ENCODE measurements at places on chromosomes 6 and 20. TPM values are rescaled to one million over a fixed set of nuclear protein-coding genes. Genes with fewer than 3 reads are reported as not detected.

The WFDC10B gene
- total RNA-seq: not detected

DNA sequence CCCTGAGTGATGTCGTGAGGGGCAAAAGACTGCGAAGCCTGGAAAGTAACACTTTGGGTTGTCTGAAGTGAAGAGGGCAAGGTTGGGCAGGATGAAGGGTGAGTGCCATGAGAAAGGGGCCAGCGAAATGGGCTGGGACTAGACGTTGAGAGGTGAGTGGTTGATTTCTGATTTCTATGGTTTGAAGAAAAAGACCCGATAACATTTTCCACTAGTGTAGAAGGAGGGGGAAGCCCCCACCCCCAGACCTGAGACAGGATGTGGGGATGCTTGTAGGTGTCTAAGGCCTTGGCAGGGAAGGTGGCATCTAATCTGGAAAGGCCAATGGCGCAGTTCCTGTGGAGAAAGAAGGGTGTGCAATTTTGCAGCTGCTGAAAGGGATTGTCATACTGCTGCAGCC lies 25.3 kb upstream of the KIF3B start:
- DNase-seq: peak; percentile 82

DNA sequence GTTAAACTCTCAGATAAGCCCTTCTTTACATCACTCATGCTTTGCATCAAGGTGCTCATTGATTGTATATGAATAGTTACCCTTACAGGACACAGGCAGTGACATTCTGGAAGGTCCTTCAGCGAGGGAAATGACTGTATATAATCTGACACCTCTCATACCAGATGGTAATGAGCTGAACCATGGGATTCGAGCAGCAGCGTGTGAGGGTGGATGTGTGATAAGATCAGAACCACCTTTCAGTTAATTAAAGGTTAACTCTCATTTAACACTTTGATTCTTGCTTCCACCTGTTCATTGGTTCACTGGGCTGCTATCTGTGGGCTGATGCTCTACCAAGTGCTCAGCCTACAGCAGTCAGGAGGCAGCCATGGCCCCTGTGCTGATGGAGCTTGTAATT lies 24.2 kb downstream of the NEDD9 start:
- no peak for DNase-seq

DNA sequence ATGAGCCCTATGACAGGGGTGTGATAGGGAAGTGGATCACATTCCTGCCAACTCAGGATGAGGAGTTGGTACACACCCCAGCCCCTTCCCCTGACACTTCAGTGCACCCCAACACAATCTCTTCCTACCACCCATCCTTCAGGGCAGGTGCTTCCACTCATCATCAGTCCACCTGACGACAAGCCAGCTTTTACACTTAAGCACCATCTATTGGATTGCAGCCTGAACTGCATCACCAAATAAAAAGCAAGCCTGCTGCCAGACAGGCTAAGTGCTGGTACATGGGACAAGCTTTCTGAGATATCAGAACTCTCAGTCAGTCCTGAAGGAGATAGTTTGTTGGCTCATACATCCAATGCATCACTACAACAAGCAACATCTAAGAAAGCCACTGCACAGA lies 69.0 kb upstream of the TMEM200A start:
- no peak for DNase-seq

DNA sequence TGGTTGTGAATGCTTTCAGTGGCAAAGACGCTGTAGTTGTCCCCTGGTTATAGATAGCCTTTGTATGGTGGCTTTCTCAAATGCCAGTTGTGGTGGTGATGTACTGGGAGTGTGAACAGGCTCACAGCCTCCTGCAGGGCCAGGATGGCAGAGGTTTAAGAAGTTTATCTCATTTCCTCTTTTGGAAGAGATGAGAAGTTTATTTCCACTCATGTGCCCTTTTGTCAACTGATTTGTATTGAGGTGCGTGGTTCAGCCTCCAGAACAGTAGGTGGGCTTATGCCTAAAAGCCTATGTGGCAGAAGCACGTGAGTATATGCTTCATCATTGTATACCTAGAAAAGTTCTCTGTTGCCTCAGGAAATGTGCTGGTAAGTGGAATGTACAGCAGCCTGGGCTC lies 13.7 kb upstream of the ZFP57 start:
- DNase-seq: no peak

GRCh38 chr6:148967011-148967520 lies 220.2 kb downstream of the UST start:
- no peak for DNase-seq

All from activated CD4-positive, alpha-beta T cell treated with anti-CD3 and anti-CD28 coated beads, Interleukin-2, amount 10 ng/mL, durations not matched to agents 24 days and 14 days (primary cell).